ENCODE measurements at places on chromosomes 3 and 15.

GRCh38 chr3:194449913-194450312 is 36.9 kb downstream of the ATP13A3 start:
- no peak for DNase-seq

DNA sequence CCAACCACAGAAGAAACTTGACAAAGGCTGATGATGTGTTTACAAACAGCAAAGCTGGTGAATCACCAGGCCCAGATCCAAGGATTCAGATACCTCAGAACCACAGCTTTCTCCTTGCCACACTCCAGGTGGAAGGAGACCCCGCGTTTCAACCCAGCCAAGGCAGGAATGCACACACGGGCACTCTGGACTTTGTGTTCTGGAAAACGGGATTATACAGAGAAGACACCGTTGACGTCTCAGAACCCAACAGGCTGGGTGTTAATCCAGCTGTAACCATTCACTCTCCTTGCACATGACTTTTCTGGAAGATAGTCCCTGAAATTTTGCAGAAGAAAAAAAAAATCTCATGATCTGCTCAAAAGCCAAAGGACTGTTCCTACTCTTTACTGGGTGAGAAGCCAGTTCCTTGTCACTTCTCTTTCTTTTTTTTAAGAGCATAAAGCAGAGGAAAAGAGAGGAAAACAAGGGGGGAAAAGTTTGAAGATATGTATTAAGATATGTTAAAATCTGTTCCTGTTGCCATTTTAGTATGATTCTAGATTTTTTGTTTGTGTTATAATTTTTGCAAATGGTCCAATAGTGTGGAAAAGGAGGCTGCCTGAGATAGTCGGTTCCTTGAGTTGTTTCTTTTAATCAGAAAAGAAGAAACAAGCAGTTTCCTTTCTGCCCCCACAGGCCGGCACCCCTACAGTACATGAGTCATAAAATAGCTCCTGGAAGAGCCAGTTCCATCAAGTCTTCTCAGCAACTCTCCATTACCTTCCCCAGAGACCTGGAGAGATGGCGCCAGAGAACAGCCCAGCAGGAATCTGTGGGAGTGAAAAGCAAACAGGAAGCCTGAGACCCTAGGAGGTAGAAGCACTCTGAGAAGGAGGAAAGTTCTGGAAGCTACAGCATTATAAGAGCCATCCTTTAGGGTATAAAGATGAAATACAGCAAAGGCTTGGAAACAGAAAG is 73.1 kb downstream of the RORA start:
- no peak for DNase-seq

DNA sequence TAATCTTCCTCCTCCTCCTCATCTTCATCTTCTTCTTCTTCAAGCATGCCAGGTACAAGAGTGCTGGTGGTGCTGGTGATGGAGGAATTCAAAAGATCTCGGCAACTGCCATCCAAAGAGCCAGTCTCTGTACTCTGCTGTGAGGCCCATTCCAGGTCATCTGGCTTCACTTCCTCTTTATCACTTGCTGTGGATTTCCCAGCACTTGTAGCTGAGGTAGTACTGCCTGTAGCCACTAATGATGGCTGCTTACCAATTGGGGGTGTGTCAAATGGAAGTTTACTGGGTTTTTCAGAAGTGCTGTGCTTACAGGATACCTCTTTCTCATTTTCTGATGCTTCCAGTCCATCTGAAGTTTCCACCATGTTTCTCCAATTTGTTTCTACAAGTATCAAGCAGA is 28.8 kb upstream of the SHC4 start:
- no peak for DNase-seq

DNA sequence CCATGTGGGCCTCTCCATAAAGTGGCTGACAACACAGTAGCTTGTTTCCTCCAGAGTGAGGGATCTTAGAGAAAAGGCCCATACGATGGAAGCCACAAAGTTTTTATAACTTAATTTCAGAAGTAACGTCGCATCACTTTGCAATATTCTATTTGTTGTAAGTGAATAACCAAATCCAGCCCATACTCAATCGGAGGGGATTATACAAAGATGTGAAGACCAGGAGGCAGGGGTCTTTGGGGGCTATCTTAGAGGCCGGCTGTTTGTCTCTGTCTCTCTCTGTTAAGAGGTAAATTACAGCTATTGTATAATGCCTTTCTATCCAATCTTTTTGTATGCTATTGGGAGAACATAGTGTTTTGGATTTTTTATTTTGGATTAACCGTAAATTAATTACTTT is 9.1 kb downstream of the ARIH1 start:
- DNase-seq = no peak

DNA sequence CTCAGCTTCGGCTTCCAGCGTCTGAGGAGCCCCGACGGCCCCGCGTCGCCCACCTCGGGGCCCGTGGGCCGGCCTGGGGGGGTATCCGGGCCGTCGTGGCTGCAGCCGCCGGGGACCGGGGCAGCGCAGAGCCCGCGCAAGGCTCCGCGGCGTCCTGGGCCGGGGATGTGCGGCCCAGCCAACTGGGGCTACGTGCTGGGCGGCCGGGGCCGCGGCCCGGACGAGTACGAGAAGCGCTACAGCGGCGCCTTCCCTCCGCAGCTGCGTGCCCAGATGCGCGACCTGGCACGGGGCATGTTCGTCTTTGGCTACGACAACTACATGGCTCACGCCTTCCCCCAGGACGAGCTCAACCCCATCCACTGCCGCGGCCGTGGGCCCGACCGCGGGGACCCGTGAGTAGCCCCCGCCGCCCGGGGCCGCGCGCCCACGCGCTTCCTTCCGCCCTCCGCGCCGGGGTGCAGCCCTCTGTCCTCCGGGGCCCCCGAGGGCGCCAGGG is 462 bp downstream of the EDEM1 start:
- DNase-seq = peak; percentile 25

DNA sequence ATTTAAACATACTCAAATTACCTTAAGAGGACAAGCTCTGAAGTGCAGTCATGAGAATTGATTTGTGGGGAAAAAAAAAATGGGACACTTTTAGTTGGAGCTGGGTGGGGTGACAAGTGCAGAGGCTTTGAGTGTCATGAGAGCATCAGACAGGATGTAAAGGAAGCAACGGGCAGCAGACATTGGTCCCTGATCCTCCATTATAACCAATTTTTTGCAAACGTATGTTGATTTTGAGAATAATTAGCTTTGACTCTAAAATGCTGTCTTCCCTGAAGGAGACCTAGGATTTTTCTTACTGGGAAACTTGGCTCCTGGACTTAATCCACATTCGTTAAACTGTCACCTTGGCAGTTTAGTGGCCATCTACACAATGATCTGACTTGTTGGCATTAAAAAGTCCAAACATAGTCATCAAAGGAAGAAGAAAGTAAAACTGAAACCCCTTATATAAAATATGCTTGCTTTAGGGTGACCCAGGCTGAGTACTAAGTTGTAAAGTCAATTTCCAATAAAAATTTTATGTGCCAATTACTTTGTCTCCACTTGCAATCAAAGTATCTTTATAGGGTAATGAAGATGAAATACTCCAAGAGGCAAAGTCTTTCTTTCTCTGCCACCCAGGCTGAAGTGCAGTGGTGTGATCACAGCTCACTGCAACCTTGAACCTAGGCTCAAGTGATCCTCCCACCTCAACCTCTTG is 45.6 kb downstream of the BCL2L10 start:
- DNase-seq = no peak

DNA sequence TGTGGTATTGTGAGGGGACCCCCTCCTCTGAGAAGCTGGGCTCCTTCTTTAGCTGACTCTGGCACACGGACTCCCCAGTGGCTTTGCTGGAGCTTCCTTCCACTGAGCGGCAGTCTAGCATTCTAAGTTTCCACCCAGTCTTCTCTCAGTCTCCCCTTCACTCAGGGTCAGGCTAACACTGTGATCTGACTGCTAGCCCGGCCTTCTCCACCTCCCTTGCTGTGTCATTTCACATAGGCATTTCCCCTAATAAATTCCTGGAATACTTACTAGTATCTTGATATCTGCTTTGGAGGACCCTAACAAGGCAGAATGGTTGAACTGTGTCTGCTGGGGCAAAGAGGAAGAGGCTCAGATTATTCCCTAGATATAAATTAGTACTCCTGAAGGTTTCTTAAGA is 106.2 kb upstream of the THBS1 start:
- DNase-seq = no peak

GRCh38 chr3:183008303-183008702 is 28.0 kb upstream of the DCUN1D1 start:
- no peak for DNase-seq

- DNase-seq = no peak
These were observed 748.1 kb downstream of the NR2F2 start for GRCh38 chr15:97078591-97078990.

- no peak for DNase-seq
These were observed 185.1 kb upstream of the POU1F1 start for GRCh38 chr3:87461443-87461842.

DNA sequence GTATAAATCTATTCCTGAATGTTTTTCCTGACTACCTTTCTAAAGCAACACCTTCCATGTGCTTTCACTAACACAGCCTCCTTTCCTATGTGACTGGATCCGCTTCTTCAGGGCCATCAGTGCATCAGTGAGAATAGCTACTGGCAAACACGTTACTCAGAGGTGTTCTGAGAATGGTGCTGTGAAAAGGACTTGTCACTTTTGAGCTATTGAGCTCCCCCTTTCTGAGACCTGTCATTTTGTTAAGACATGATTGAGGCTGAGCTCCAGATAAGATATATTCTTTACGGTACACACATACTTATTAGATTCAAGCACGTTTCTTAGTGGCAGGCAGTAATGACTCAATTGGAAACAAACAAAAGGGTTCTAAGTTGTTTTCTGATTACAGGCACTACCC is 45.0 kb upstream of the ADCY5 start:
- no peak for DNase-seq

DNA sequence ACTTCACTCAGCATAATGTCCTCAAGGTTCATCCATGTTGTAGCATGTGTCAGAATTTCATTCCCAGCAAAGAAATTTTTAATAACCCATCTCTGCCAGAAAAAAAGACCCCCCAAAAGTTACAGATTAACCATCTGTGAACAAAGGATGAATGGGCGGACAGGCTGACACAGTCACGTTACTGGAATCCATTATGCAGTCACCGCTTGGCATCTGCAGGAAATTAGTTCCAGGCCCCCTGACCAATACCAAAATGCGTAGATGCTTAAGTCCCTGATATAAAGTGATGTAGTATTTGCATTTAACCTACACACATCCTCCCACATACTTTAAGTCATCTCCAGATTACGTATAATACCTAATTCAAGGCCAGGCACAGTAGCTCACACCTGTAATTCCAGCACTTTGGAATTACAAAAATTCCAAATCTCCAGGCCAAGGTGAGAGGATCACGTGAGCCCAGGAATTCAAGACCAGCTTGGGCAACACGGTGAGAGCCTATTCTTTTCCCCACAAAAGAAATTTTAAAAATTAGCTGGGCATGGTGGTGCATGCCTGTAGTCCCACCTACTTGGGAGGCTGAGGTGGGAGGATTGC is 1.5 kb upstream of the SLC12A8 start:
- DNase-seq = peak; percentile 66

DNA sequence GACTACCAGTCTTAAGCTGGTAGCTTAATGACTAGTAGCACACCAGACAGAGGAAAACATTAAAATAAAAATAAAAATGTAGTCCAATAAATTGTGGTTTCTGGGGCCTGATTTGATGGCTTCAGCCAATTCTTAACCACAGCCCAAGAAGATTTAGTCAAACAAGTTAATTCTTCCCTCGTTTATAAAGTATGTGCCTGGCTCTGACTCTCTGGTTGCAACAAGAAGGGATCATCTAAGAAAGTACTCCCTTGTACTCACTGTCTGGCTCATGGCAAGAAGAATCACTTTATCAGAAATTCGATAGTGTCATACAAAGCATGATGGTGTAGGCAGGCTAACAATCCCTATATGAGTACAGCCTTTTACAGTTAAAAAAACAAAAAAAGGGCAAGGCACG is 141.9 kb downstream of the P3H2 start:
- no peak for DNase-seq

DNA sequence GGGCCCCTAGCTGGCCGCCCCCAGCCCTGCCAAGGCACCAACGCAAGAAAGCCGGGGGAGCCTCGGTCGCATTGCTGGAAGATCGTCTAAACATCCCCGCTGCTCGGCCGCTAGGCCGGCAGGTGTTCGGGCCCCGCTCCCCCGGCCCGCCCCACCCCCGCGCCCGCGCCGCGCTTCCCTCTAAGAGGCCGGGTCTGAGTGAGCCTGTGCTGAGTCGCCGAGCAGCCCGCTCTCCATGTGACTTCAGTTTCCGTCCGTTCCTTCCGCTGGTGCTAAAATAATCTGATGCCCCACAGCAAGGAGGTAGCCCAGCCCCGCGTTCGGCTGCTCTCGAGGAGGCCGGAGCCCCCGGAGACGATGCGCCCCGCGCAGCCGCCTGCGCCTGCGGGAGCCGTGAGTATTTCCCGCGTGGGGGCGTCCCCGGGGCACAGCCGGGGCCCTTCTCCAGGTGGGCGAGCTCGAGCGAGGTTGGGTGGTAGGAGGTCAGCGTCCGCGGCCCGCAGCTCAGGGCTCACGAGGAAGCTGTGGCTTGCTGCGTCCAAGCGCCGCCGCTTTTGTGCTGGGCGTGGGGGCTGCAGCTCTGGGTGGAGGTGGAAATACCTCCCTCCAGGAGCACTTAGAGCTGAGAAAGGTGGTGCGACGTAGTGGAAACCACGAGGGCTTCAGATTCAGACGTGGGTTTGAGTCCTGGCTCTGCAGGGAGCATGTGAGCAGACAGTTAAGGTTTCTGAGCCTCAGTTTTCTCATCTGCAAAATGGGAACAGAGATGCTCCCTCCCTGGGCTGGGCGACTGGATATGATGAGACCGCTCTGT is at the start of gene NRROS:
Gene NRROS (plus strand): TSS at position 212 of the 814 bp plus-strand sequence. CDS start 14,846 bp downstream, outside the sequence.
- peak; percentile 39 for DNase-seq

Data from trophoblast cell (in vitro differentiated cells and primary cell).